ENCODE measurements at places on chromosomes 6 and 20.

DNA sequence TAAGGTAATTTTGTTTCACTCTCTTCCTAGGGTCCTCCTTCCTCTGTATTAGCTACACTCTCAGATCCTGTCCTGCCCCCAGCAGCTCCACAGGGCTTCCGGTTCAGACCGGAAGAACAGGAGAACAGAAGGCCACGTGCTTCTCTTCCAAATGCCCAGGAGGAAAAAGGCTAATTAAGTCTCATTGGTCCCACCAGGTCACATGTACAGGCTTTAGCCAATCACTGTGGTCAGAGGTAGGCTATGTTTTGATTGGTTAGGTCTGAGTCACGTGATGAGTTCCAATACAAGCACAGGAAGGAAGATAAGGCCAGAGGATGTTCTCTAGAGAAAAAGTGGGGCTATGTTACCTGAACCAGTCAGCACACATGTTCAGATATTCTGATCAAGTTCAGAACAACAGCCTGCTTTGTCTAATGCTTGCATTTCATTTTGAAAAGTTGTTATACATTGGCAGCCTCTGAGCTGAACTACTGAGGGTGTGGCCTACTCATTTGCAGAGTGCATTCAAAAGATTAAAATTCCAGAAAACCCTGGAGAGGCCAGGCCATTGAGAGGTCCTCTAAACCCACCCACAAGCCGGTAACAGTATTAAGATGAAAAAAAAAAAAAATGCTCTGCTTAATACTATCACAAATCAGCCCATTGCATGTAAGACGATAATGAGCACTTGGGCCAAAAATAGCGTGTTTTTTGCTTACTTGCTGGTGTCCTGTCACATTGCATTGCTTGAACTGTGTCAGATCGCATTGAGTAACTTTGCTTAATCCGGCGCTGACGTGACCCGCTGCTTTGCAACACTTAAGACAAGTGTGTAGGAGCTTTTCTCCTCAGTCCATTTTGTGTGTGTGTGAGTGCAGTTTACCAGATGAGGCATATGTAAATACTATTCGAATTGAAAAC is 170.3 kb downstream of the TSHZ2 start:
- no peak for DNase-seq

- peak; percentile 38 for DNase-seq
Observed at GRCh38 chr6:42211726-42212125, 5.9 kb downstream of the MRPS10 start.

- no peak for DNase-seq
Observed at GRCh38 chr20:39607141-39607540, 645.0 kb downstream of the DHX35 start.

- DNase-seq: no peak
Observed at GRCh38 chr6:163229050-163229449, 185.5 kb upstream of the QKI start.

GRCh38 chr6:72856801-72857200 is 234.9 kb downstream of the KCNQ5 start:
- DNase-seq: no peak
